Brain (organoid and tissue), 16 donors: ENCODE measurements at places on chromosomes 12 and 14.

DNA sequence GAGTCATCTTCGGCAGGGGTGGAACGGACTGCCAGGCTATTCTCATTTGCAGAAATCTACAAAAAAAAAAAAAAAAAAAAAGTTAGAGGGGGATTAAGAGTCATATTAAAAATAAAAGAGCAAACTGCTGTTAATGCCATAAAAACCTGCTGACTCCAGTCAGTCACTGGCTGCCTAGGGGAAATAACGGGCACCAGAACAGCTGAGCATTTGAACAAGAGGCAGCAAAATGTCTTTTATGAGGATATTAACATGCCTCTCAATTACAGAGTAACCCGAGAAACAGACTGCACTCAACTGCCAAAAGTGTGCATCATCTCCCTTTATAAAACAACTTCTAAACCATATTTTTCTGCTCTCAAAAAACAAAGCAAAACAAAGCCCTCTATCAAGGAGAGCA lies 28.7 kb upstream of the CERS5 start:
- DNase-seq: no peak

- no peak for DNase-seq
Measured at GRCh38 chr12:88339254-88339949, 197.3 kb downstream of the TMTC3 start.

DNA sequence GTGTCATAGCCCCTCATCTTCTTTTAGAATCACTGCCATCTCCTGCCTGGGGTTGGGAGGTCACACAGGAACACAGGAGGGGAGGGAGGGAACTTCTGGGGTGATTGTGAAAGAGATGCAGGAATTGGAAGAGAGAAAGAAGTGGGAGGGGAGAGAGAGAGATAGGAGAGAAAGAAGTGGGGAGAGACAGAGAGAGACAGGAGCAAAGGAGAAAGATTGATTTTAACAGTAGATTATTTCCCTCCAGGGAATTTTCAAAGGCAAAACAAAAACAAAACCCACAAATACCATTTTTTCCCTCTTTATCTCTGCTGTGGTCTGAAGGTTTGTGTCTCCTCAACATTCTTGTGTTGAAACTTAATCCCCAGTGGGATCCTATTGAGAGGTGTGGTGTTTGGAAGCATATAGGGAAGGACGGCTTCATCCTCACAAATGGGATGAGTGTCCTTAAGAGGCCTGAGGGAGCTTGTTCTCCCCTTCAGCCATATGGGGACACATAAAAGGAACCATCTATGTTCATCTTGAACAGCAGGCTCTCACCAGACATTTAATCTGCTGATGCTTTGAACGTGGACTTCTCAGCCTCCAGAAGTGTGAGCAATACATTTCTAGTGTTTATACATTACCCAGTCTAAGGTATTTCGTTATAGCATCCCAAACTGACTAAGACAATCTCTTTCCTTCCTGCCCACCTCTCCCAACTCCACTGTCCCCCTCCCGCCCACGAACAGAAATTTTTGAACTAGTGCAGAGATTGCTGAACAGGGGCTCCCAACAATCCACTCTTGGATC lies 134.9 kb upstream of the MAX start:
- DNase-seq: no peak

GRCh38 chr12:121534495-121535148 lies 46.2 kb downstream of the KDM2B start:
- no peak for DNase-seq

GRCh38 chr12:120039711-120040110 lies 50.7 kb downstream of the BICDL1 start:
- DNase-seq: peak; percentile 68

DNA sequence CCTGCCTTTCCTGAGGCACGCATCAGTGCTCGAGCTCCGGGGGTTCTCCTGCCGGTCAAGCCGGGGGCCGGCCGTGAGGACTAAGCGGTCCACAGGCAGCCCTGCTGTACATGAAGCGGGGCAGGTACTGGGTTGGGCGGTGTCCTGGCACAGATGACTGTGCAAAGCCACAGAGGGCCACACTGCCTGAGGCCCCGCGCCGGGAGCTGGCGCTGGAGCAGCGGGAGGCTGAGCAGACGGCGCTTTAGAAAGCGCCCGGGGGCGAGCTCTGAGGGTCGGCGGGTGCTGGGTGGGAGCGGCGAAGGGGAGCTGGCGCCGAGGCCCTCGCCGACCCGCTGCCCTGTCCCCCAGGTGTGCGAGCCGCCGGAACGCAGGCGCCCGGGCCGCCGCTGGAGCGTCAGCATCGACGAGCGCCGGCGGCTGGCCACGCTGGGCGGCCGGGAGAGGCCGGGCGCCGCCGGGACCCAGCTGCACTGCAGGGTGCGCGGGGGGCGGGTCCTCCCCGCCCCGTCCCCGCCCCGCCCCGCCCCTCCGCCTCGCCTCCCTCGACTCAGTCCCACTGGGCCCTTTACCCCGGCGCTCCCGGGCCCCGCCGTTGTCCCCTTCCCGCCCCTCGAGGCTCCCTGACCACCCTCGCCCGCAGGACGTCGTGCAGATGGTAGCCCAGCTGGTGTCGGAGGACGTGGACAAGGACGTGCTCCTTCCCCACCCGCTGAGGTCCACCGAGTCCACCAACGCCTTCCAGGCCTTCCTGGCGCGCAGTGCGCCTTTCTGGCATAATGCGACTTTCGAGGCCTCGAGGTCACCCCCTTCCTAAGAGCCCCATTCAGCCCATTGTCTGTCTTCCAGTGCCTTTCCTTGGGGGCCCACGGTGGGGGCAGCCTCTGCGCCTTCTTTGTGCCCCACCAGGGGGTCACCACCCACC lies 8.3 kb upstream of the MTA1 start:
- no peak for DNase-seq

DNA sequence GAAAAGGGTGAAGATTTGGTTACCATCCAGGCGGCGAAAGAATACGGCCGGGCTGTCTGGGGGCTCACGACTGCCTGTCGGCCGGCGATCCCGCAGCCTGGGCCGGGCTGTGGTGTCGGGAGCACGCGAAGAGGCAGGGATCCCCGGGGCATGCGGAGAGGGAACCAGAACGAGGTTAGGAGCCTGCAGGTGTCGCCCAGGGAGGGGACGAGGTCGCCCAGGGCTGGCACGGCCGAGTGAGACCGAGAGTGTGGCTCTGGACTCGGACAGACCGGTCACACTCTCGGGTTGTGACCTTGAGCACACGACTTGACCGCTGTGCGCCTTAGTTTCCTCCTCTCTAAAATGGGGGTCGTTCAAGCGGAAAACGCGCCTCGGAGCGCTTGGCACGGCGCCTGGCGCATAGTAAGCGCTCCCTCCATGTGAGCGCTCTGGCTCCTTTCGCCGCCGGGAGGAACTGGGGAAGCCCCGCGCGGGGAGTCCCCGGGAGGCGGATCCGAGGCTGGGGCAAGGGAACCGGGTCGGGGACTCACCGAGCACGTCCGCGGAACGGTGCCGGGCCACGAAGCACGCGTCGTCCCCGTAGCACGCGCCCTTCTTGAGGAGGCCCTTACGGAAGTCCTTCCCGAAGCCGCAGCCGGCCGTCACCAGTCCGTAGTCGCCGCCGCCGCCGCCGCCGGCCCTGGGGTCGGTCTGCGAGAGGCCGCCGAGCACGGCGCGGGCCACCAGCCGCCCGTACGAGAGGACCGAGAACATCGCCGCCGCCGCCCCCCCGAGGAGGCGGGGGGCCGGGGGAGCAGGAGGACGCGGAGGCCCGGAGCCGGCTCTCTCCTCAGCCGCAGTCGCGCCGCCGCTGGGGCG lies 612 bp downstream of the PPTC7 start:
- no peak for DNase-seq

GRCh38 chr12:2783936-2784600 lies 10.7 kb upstream of the FKBP4 start:
- DNase-seq: peak; percentile 69

- no peak for DNase-seq
Measured at GRCh38 chr14:105445290-105445689, 25.7 kb downstream of the MTA1 start.

GRCh38 chr12:65878540-65878939 lies 54.3 kb downstream of the HMGA2 start:
- DNase-seq: peak; percentile 60

DNA sequence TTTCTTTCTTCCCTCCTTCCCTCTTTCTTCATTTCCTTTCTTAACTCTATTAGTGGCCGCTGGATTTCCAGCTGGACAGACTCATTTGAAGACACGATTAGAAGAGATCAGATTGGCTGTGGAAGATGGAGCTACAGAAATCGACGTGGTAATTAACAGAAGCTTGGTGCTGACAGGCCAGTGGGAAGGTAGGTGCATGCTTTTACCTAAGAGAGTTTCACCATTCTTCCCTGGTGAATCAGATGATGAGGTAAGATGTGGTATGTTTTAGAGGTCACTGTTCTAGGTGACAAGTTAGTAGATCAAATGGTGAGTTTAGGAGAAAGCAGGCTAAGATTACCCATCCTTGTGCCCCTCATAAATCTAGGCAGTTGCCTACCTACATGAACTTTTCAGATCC lies 51.6 kb downstream of the DERA start:
- no peak for DNase-seq

DNA sequence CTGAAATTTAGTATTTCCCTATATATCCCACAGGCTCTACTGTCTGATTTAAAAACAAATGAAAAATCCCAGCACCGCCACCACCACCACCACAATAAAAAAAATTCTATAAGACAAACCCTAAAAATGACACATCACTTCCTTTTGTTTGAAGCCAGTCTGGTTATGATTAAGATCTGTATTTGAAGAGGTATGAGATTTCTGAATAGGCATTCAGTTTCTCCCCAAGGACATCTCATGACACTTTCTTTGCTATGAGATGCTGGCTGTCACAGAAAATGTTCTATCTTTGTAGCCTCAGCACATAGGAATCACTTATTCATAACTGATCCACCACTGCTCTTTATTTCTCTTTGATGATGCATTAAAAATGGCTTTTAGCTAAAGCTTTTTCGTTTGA lies 1071.0 kb downstream of the SLC6A15 start:
- DNase-seq: no peak

- no peak for DNase-seq
Measured at GRCh38 chr12:118840399-118840798, 140.9 kb upstream of the SRRM4 start.

DNA sequence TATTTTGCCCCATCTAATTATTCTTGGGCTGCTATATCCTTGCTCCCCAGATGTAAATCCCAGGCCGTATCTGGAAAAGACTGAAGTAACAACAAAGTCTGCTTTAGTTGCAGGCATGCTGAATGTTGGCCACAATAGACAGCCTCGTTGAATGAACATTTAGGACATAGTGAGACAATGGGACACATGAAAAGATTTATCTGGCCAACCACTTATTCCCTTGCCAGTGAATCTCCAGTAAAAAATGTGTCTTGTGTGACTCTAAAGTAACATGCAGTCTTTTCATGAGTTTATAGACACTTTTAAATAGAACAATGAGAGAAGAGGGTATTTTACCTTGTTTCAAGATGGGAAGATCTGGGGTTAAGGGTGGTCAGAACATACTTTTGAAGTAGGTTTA lies 60.2 kb upstream of the STXBP6 start:
- no peak for DNase-seq

- no peak for DNase-seq
Measured at GRCh38 chr14:95305145-95305544, 14.6 kb downstream of the CLMN start.

- DNase-seq: no peak
Measured at GRCh38 chr12:49330631-49331379, 6.2 kb downstream of the C1QL4 start.

DNA sequence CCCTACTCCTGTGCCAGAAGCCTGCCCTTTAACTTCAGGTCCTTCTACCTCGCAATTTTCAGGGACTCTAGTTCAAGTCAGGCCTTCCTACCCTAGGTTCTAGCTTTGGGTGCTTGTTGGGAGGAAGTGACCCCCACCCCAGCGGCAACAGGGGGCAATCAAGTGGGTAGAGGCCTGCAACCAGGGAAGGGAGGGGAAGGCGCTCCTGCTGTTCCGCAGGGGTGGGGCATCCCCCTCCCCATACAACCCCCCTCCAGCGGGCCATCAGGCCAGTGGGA lies 204 bp upstream of the PRPH start:
- DNase-seq: no peak

- no peak for DNase-seq
Measured at GRCh38 chr14:28745176-28745575, 21.4 kb upstream of the FOXG1 start.

- no peak for DNase-seq
Measured at GRCh38 chr14:94364037-94364436, 24.4 kb downstream of the SERPINA1 start.

- no peak for DNase-seq
Measured at GRCh38 chr12:77847680-77848431, 17.2 kb downstream of the NAV3 start.

DNA sequence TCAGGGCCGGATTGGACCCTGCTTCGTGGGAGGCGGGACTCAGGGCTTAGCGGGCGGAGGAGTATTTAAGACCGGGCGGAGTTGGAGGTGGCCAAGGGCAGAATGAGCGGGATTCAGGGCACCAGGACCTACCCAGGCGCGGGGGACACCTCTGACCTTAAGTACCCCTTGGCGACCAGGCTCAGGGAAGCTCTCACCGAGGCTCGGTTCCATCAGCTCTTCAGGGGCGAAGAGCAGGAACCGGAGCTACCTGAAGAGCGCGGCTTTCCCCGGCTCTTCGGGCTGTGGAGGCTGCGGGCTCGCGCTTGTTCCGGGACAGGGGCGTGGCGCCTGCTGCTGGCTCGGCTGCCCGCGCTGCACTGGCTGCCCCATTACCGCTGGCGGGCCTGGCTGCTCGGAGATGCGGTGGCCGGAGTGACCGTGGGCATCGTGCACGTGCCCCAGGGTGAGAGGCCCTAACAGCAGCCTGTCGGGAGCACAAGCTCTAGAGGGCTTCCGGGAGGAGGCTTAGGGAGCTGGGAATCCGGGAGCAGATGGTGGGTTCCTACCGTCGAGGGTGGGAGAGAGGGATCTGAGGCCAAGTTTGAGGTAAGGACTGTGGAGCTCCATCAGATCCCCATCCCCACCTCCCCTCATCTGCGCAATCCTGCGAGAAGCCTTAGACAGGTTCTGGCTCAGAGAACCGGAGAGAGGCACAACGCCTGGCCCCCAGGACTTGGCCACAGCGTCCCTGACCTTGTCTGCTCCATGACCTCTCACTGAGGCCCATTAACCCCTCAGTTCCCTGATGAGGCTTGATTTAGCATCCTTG lies 8.4 kb downstream of the ARHGEF25 start:
- no peak for DNase-seq

- no peak for DNase-seq
Measured at GRCh38 chr12:14399871-14400270, 34.4 kb downstream of the ATF7IP start.

DNA sequence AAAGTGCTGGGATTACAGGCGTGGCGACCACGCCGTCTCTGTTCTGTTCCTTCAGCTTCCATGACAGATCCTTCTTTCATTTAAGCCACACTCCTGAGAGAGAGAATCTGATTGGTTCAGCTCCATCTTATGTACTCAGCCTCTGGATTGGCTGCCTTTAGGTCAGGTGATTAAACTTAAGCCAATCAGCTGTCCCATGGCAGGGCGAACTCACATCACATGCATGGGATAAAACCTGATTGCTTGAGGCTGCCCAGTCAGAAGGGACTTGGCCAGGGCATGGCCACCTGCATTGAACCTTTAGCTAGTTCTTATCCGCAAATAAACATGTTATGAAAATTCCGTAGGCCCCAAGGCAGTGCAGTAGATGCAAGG lies 274.2 kb downstream of the SUDS3 start:
- DNase-seq: no peak

- DNase-seq: peak; percentile 59
Measured at GRCh38 chr12:121050725-121051124, 11.7 kb upstream of the OASL start.
